ENCODE measurements at places on chromosomes 7 and 10.

- no peak for DNase-seq
These were observed 118.8 kb downstream of the EBF3 start for GRCh38 chr10:129845111-129845753.

GRCh38 chr7:7706101-7706511, 12.3 kb downstream of the RPA3 start:
- DNase-seq: no peak

DNA sequence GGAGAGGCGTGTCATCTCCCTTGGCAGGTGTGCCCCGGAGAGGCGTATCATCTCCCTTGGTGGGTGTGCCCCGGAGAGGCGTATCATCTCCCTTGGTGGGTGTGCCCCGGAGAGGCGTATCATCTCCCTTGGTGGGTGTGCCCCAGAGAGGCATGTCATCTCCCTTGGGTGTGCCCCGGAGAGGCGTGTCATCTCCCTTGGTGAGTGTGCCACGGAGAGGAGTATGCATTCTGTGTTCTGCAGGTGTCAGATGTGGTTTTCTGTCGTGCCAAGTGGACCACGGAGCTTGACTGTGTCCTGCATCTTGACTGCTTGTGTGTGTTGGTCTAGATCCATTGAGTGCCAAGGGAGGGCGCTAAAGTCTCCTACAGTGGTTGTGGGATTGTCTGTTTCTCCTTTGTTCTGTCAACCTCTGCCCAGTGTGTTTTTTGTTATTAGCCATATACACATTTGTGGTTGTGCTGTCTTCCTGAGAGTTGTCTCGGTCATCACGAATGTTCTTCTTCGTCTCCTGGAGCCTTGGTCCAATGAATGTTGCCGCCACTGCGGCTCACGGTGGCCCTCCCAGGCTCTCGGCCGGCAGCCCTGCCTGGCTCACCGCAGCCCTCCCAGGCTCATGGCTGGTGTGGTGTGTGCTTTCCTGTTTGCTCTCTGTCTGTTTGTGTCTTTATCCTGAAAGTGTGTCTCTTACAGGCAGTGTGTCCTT, 96.8 kb downstream of the INPP5A start:
- DNase-seq: no peak

DNA sequence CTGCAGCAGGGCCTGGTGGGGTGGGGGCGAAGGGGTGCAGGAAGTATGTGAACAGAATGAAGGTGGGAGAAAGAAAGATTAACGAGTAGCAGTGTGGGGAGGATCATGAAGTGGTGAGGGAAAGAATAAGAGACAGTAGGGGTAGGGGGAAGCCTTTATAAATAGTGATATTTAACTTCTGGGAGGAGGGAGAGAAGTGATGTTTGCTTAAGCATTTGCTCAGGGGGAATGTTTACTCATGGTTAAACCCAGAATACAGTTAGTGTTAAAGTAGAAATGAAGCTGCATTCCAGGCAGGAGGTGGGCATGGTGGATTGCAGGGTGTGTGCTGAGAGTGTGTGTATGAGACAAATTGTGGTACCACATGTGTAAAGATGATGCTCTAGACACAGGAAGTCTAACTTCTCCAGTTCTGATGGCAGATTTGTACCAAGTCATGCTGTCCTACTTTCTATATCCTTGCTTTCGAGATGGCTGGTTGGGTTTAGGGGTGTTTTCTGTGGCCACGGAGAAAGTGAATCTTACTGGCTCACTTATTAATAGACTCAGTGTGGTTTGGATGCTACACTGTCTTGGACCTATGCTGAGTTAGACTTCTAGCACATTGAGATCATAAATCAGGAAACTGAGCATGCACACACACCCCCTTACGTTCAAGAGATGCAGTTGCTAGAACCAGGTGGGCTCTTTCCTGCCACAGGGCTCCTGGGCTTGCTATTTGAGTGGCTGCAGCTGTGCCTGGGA, 10.6 kb upstream of the DNMBP start:
- DNase-seq: no peak

GRCh38 chr7:80218723-80219122, 84.1 kb downstream of the GNAI1 start:
- no peak for DNase-seq

DNA sequence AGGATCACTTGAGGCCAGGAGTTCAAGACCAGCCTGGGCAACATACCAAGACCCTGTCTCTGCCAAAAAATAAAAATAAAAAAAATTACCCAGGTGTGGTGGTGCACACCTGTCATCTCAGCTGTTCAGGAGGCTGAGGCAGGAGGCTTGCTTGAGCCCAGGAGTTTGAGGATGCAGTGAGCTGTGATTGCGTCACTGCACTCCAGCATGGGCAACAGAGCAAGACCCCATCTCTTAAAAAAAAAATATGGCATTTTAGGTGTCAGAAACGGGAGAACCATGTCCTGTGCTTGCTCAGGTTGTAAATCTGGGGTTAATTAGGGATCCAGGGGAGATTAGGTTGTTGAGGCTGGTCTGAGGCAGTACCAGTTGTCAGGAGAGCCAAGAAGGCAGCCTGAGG, 64.9 kb downstream of the GTF2IRD1 start:
- no peak for DNase-seq

GRCh38 chr7:100546129-100546925, 7.3 kb downstream of the AGFG2 start:
- no peak for DNase-seq

DNA sequence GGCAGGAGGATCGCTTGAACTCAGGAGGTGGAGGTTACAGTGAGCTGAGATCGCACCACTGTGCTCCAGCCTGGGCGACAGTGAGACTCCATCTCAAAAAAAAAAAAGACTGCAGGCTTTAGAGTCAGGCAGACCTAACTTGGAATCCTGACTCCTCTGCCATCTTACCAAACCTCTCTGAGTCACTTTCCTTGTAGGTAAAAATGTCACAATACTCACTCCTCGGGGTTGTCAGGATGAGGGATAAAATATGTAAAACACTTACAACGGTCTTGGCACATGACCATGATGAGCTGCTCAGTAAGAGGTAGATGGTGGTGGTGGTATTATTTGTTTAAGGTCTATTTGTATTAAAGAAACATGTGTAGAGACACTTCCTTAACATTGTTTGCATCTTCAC, 154.1 kb upstream of the PDE1C start:
- no peak for DNase-seq

- DNase-seq: no peak
These were observed 104.5 kb downstream of the VIPR2 start for GRCh38 chr7:159040146-159040545.

- no peak for DNase-seq
These were observed 598.3 kb downstream of the INHBA start for GRCh38 chr7:41104631-41105030.

DNA sequence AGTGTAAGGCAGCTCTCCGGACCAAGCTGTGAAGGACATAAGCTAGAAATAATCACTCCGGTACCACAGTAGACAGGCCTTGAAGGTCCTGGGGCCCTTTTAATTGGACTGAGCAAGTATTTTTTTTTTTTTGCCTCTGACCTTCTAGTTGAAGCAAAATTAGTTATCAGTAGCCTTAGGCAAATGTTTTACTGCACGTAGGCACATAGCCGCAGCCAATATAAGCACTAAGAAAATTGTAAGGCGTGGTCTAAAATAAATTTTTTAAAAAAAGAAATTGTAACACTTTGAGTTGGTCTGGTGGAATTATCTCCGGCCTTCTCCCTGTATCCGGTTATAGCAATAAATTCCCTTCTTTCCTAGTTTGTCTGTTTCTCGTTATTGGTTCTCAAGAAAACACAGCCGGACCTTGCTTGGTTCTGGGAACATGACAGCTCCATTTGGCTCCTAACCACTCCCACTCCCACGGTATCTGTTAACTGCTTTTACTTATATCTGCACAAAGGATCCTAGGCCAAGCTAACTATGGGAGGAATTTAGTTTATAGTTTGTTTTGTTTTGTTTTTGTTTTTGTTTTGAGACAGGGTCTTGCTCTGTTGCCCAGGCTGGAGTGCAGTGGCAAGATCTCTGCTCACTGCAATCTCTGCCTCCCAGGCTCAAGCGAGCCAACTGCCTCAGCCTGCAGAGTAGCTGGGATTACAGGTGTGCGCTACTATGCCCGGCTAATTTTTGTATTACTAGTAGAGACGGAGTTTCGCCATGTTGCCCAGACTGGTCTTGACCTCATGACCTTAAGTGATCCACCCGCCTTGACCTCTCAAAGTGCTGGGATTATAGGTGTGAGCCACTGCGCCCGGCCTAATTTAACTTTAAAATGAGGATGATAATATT, 124.4 kb upstream of the KIF5B start:
- no peak for DNase-seq

DNA sequence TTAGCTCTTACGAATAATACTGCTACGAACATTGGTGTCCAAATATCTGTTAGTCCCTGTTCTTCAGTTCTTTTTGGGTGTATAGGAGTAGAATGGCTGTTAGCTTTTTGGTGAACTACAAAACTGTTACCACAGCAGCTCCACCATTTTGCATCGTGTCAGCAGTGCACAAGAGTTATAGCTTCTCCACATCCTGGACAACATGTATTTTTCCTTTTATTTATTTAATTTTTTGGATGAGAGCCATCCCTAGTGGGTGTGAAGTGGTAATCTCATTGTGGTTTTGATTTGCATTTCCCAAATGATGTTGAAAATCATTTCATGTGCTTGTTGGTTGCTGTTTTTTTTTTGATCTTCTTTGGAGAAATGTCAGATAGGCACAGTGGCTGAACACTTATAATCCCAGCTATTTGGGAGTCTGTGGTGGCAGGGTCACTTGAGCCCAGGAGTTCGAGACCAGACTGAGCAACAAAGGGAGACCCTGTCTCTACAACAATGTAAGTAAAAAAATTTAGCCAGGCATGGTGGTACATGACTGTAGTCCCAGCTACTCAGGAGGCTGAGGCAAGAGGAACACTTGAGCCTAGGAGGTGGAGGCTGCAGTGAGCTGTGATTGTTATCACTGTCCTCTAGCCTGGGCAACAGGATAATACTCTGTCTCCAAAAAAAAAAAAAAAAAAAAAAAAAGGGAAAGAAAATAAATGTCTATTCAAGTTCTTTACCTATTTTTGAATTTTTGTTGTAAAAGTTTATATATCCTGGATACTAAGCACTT, 31.7 kb downstream of the TRIM24 start:
- DNase-seq: no peak
